ENCODE measurements at places on chromosomes 6 and 20. TPM values are rescaled to one million over a fixed set of nuclear protein-coding genes. Genes with fewer than 3 reads are reported as not detected.

TCP11 gene
- total RNA-seq, result not detected

PLEKHG1 gene
- 63.2 TPM for total RNA-seq

FAM209A gene
- total RNA-seq, result not detected

BPIFB4 gene
- not detected for total RNA-seq

ACSS1 gene
- total RNA-seq, result 3.5 TPM

MYBL2 gene
- 1.8 TPM for total RNA-seq

LRFN2 gene
- not detected for total RNA-seq

TBC1D32 gene
- total RNA-seq, result 7.9 TPM

GLP1R gene
- not detected for total RNA-seq

CD83 gene
- 0.83 TPM for total RNA-seq

SLC22A2 gene
- not detected for total RNA-seq

HAO1 gene
- not detected for total RNA-seq

DSP gene
- total RNA-seq, result 468 TPM

TAAR6 gene
- not detected for total RNA-seq

CST5 gene
- not detected for total RNA-seq

WFDC11 gene
- not detected for total RNA-seq

SLC17A2 gene
- not detected for total RNA-seq

GJA1 gene
- total RNA-seq, result 269 TPM

PSMB1 gene
- 180 TPM for total RNA-seq

TOP1 gene
- total RNA-seq, result 13.2 TPM

GABBR1 gene
- 14.5 TPM for total RNA-seq
